Frontal cortex (tissue), 4 donors: ENCODE measurements at places on chromosomes 5 and 9.

GRCh38 chr9:73059247-73059646 lies 92.4 kb upstream of the ANXA1 start:
- no peak for DNase-seq

DNA sequence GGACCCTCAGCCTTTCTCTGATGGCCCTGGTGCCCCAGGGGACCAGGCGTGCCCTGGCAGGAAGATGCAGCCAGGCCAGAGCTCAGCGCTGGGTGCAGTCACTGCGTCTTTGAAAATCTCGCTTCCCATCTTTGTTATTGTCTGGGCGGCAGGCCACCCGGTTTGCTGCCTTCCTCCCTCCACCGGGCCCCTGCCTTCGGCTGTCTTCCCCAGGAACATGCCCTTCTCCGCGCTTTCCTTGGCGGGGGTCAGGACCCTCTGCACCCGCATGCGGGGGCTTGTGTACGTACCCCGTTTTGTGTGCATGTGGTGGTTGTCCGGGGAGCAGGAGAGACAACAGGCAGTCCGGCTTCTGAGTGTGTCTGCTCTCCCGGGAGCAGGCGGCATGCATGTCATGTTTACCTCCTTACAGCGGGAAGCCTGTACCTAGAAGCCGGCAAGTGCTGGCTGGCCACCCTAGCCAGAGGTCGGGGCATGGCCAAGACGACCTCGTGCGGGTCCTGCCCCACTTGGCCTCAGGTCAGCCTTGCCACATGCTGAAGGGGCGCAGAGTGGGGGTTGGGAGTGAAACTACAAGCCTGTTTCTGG lies 49.5 kb downstream of the DAB2IP start:
- DNase-seq, result no peak

- no peak for DNase-seq
Observed at GRCh38 chr5:44022622-44023021, 366.6 kb downstream of the FGF10 start.

GRCh38 chr9:85536514-85536913 lies 205.2 kb downstream of the AGTPBP1 start:
- DNase-seq, result no peak

DNA sequence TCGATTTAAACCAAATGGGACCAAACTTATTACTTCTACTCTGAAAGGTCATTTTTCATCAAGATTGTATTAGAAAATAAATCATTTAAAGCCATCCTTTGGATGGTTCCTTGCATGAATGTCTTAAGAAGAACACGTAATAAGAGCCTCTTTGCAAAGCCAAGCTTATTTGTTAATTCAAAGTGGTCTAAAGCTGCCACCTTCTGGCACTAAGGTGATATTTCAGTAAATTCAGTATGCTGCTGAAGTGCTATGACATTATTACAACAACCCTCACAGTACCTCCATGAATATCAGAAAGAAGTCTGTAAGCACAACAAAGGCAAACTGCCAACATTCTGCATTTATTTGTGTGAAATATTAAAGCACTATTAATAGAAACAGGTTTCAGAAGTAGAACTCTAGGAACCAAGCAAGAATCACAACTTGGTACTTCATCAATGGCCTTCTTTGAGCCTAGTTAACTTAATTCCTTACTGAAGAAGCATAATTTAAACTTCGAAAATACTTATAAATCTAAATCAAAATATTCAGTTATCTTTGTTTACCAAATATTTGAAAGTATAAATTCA lies 53.1 kb upstream of the TYRP1 start:
- peak; percentile 5 for DNase-seq
